Tibial nerve (tissue), 4 donors: ENCODE measurements at places on chromosomes 1 and 21.

DNA sequence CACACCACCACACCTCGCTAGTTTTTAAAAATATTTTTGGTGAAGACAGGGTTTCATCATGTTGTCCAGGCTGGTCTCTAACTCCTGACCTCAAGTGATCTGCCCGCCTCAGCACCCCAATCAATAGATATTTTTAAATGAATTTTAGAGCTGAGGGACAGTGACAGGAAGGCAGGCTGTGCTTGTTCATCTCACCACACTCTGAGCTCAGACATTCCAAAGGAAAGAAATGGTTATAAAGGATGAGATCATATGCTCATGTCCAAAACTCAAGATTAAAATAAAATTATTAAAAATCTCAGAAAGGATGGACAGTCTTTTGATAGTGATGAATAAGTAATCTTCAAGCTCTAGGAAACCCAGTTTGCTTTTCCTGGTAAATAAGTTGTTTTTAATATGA lies 40.9 kb downstream of the L1TD1 start:
- no peak for DNase-seq

GRCh38 chr1:39158327-39159086 lies 46.0 kb upstream of the MACF1 start:
- DNase-seq: no peak

GRCh38 chr21:45100866-45101265 lies 26.5 kb downstream of the ADARB1 start:
- DNase-seq: no peak

GRCh38 chr21:36430841-36431240 lies 45.6 kb downstream of the CHAF1B start:
- no peak for DNase-seq

DNA sequence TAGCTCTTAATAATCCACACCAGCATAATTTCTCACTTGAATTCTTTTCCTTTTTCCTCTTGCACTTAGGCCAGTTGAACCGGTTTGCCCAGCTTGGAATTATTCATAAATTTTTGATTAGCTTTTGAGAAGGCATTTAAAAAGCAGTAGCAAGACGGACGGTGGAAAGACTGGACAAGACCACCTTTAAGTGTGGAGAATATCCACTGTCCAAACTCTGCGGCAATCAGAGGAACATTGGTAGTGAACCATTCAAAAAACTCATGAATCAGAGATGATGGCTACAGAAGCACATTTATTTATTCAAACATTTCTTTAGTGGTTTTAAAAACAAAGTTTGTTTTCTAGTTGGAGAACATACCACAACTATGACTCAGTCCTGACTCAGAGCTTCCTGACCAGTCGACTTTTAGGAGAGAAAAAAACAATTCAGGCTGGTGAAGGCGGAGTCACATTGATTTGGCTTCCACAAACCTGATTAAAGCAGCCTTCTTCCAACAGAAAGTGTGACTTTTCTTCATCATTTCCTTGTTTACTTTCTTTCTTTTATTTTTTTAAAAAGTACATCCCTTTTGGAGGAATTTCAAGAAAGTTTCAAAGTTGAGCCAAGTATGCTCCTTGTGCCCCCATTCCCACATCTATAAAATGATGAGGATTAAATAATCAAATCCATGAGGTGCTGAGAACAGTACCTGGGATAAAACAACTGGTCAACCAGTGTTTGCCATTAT lies 128.8 kb downstream of the ADSS2 start:
- DNase-seq: peak; percentile 62

DNA sequence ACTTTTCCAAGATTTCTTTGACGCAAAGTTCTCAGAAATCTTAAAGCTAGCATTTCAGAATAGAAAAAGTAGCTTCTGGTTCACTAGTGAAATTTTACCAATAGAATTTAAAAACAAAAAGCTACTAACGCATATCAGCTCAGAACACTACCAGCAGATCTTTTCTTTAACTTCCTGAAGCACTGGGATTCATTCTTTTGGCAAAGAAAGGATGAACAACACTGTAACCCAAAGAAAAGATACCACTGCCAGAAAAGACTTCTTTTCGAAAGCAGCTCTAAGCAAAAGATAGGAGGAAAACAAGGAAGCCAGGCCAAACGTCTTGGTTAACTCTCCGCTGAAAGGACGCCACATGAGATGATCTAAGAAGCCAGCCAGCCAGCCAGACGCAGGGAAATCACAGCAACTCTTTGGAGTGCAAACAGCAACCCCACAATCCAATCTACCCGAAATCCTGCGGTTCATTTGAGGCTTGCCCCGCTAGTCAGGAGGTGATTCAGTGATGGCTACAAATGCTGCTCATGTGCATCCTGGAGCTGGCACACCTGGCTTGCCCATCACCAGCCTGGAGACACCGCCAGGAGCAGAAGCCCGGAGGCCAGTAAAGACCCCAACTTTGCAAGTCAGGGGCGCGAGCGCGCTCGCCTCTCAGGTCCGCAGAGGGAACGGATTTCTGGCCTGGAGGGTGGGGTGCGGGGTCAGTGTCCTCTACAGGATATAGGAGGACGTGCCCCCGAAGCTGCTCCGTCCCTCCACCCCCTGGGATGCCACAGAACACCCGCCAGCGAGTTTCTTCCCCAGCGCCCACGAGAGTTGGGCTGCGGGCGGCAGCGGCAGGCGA lies 812 bp downstream of the NBPF1 start:
- peak; percentile 88 for DNase-seq
